ENCODE measurements at places on chromosomes 6 and 20. TPM values are rescaled to one million over a fixed set of nuclear protein-coding genes. Genes with fewer than 3 reads are reported as not detected.

Gene FNDC1
- total RNA-seq = not detected

Gene WFDC12
- total RNA-seq = not detected

Gene CDH4
- not detected for total RNA-seq

Gene FAM217B
- total RNA-seq = 11.7 TPM

Gene CLPSL2
- total RNA-seq = not detected

Gene FRK
- total RNA-seq = 14.4 TPM

Gene CENPW
- total RNA-seq = 54.5 TPM

Gene OPN5
- not detected for total RNA-seq

Gene BAG2
- total RNA-seq = 11.0 TPM

Gene ZNF831
- total RNA-seq = not detected

Gene PRSS16
- 32.3 TPM for total RNA-seq

Gene CNKSR3
- total RNA-seq = 3.4 TPM

Gene KIFC1
- total RNA-seq = 91.4 TPM

DNA sequence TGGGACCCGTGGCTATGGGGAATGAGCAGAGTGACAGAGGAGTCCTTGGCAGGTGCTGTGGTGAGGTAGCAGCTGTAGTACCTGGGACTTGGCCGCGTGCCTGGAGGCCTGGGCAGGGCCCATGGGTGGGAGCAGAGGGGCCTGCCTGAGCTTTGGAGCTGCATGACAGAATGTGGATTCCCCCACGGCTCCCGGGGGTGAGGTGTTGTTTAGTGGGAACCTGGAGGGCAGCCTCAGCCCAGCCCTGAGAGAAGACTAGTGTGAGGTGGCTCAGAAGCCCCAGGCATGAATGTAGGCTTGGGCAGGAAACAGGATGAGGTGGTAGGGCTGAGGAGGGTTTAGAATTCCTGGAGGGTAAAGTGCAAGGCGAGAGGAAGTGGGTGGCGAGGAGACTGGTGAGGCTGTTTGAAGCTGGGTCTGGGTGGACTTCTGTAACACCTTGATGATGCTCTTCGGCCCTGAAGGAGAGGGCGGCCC is 86.5 kb upstream of the SCP2D1 start:
- no peak overlapping the region for H3K4me3 ChIP-seq
- H3K4me1 ChIP-seq = no peaks in the 10 kb centered on the region
- no peak overlapping the region for H3K27ac ChIP-seq
- H3K27me3 ChIP-seq = no peaks in the 10 kb centered on the region
- DNase-seq = no peak

GRCh38 chr6:109096208-109096607 is 901 bp downstream of the CEP57L1 start:
- peaks cover 36% of the 10 kb centered on the region for H3K4me1 ChIP-seq
- H3K27me3 ChIP-seq = no peaks in the 10 kb centered on the region
- no peaks in the 10 kb centered on the region for H3K36me3 ChIP-seq

GRCh38 chr6:152220786-152221185 is 413.3 kb downstream of the ESR1 start:
- H3K4me3 ChIP-seq = no peak overlapping the region
- no peaks in the 10 kb centered on the region for H3K36me3 ChIP-seq
- no peak overlapping the region for H3K27ac ChIP-seq
- DNase-seq = no peak

DNA sequence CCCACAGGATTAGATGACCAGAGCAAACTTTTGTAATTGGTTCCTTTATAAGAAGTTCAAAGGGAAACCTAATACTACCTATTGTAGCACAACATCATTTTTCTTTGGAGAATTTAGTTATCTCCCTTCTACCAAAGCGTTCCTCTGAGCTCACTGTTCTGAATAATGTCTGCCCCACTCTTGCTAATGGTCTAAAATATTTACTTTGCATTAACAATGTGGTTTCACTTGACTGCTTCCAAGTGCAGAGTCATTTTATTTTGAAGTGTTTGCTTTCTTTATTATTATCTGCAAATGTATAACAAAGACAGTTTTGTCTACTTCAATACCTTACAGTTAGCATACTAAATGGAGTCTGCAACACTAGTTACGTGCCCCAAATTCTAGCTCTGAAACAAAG is 15.0 kb downstream of the TRAPPC3L start:
- H3K27me3 ChIP-seq = no peaks in the 10 kb centered on the region
- no peak overlapping the region for H3K27ac ChIP-seq
- H3K4me1 ChIP-seq = no peaks in the 10 kb centered on the region
- H3K36me3 ChIP-seq = no peaks in the 10 kb centered on the region

DNA sequence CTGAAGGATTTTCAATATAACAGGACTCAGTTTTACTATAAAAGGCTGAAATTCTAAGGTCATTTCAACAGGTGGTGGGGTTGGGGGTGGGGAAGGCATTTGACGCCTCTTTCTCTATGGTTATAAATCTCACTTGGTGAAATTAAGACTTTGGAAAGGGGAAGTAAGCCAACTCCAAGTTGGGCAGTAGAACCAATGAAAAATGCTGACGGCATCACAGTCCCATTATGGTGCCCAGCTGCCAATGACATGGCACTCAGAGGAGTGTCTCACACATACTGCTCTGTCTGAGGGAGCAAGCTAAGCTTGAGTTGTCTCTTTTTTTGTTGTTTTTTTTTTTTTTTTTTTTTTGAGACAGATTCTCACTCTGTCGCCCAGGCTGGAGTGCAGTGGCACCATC is 4.7 kb downstream of the SLC16A10 start:
- H3K27ac ChIP-seq = no peak overlapping the region
- H3K4me1 ChIP-seq = no peaks in the 10 kb centered on the region
- no peaks in the 10 kb centered on the region for H3K36me3 ChIP-seq
- no peak overlapping the region for H3K4me3 ChIP-seq
- H3K27me3 ChIP-seq = peaks cover 5% of the 10 kb centered on the region

GRCh38 chr6:157646012-157646411 is 177.0 kb upstream of the SNX9 start:
- no peaks in the 10 kb centered on the region for H3K4me1 ChIP-seq
- no peak overlapping the region for H3K27ac ChIP-seq
- DNase-seq = no peak
- no peaks in the 10 kb centered on the region for H3K36me3 ChIP-seq
- H3K4me3 ChIP-seq = no peak overlapping the region

GRCh38 chr6:119523556-119523955 is 174.0 kb upstream of the MAN1A1 start:
- H3K27me3 ChIP-seq = no peaks in the 10 kb centered on the region
- H3K4me1 ChIP-seq = no peaks in the 10 kb centered on the region
- DNase-seq = no peak
- no peaks in the 10 kb centered on the region for H3K36me3 ChIP-seq
- no peak overlapping the region for H3K4me3 ChIP-seq

GRCh38 chr6:141906569-141907080 is 226.1 kb upstream of the GJE1 start:
- H3K36me3 ChIP-seq = no peaks in the 10 kb centered on the region
- no peak for DNase-seq
- no peaks in the 10 kb centered on the region for H3K27me3 ChIP-seq
- no peak overlapping the region for H3K27ac ChIP-seq
- H3K4me1 ChIP-seq = 0 out of 2 replicates have a peak, but pooled peaks cover 8% of the 10 kb centered on the region

GRCh38 chr6:3389390-3390167 is 67.3 kb downstream of the SLC22A23 start:
- no peak overlapping the region for H3K27ac ChIP-seq
- H3K4me3 ChIP-seq = no peak overlapping the region
- no peaks in the 10 kb centered on the region for H3K4me1 ChIP-seq
- DNase-seq = no peak
- H3K36me3 ChIP-seq = no peaks in the 10 kb centered on the region
- no peaks in the 10 kb centered on the region for H3K27me3 ChIP-seq

DNA sequence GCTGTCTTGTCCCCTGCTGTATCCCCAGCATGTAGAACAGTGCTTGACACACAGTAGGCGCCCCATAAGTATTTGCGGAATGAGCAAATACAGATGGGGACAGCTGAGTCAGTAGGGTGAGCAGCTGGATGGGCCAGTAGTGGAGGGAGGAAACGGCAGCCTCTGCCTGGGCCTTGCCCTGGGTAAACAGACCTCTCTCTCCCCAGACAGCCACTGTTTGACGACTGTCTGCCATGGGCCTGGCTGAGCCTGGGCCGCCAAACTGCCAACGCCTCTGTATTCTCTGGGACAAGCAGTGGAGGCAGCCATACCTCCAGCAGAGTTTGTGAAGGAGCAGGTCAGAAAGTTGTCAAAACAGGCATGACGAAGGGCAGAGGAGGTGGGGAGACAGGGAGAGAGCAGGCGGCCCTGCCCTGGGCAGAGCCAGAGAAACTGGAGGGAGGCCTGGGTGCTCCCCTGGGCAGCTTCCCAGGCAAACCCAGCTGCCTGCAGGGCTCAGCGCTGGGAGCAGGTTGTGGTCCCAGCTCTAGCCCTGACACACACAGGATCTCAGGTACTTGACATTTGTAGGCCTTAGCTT is 15.2 kb downstream of the HNF4A start:
- no peaks in the 10 kb centered on the region for H3K4me1 ChIP-seq
- H3K4me3 ChIP-seq = no peak overlapping the region
- H3K27me3 ChIP-seq = peaks cover 20% of the 10 kb centered on the region
- no peak for DNase-seq
- H3K36me3 ChIP-seq = no peaks in the 10 kb centered on the region

GRCh38 chr20:8720089-8720488 is 348.8 kb upstream of the PLCB4 start:
- no peak overlapping the region for H3K27ac ChIP-seq
- no peak for DNase-seq
- no peak overlapping the region for H3K4me3 ChIP-seq
- H3K27me3 ChIP-seq = peaks cover 22% of the 10 kb centered on the region
- H3K36me3 ChIP-seq = no peaks in the 10 kb centered on the region

GRCh38 chr6:157721426-157721825 is 101.6 kb upstream of the SNX9 start:
- no peaks in the 10 kb centered on the region for H3K36me3 ChIP-seq
- DNase-seq = no peak
- H3K27ac ChIP-seq = no peak overlapping the region

DNA sequence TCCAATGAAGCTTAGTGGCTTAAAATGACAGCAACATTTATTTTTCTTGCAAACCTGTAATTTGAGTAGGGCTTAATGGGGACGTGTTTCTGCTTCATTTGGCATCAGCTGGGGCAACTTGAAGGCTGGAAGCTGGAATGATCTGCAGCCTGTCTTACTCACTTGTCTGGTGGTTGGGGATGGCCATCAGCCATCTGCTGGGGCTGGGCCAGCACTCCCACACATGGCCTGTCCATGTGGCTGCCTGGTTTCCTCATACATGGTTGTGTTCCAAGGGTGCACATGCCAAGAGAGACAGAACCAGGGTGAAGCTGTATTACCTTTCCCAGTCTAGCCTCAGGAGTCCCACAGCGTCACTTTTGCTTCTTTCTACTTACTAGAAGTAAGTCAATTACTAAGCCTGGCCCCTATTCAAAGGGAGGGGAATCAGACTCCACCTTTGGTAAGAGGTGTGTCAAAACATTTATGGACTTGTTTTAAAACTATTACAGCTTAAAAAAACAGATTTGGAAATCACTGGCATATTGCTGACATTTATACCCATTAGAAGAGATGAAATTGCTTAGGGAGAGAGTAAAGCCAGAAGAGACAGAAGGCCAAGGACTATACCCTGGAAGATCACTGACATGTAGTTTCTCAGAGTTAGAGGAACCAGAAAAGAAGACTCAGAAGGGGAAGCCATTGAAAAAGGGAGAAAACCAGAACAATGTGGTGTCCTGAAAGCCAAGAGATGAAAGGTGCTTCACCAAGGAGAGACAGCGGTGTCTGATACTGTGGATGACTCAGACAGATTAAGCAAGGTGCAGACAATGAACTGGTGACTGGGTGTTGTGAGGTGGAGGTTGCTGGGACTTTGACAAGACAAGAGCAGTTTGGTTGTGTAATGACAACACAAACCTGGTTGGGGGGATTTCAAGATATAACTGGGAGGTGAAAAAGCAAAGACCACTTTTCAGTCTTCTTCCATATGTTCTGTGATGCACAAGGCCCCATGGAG is 345.2 kb downstream of the GJA1 start:
- H3K36me3 ChIP-seq = no peaks in the 10 kb centered on the region
- no peak overlapping the region for H3K4me3 ChIP-seq
- no peak overlapping the region for H3K27ac ChIP-seq
- H3K27me3 ChIP-seq = no peaks in the 10 kb centered on the region

Data from PC-9 (cell line).